ENCODE measurements at places on chromosomes 6 and 20.

DNA sequence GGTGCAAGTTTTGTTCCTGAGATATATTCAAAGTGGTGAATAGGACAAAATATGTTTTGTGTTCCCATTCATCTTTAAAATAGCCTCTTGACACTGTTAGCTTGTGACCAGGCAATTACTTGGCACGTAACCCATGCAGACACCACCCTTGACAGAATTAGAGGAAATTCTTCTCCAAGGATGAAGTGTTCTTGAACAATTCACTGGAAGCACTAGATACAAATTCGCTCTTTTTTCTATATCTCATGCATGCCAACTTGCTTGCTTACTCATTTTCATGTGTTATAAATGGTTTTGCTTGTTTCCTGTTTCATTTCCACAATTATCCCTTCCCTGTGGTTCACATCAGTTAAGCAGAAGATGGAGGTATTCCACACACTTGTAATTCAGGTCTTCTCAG lies 105.2 kb upstream of the MAN1A1 start:
- DNase-seq: no peak

DNA sequence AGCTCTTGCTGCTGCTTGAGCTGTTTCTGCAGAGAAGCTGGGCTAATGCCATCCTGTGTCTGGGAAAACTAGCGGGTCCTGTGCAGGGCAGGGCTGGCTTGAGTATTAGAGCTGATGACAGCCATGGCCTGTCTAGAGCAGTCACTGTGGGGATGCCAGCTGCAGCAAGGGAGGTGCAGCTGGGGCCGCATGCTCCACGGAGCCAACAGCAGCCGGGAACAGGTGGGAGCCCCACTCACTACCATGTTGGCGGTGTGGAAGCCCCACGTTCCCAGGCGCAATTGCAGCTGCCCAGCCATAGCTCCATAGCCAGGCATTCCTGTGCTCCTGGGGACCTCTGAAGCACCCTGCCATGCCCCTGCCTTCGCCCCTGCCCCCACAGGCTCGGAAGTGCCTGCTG lies 212.9 kb downstream of the TFAP2C start:
- DNase-seq: no peak

DNA sequence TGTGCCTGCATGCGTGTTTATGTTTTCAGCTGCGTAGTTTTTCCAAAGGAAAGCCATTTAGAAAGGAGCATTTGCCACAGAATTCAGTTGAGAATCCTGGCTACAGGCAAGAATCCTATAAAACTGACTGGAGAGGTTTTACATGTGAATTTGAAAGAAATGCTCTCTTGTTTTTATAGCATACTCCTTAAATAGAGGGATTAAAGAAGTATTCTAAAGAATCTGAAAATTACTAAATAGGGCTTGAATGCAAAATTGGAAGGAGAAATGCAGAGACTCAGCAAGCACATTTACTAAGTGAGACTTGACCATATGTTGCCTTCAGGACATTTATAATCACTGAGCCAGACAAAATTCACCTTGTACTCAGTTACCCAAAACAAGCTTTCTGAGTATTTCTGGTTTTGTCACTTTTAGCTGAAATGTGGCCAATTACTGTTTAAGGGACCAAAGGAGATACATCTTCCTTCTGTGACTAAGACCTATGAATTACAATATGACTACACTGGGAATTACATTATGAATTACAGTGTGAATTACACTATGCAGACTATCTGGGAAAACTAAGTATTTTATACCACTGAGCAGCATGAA lies 107.4 kb upstream of the ASCC3 start:
- DNase-seq: no peak

GRCh38 chr20:19929012-19929360 lies 88.2 kb upstream of the NAA20 start:
- no peak for DNase-seq

- no peak for DNase-seq
These were observed 3.2 kb downstream of the LEMD2 start for GRCh38 chr6:33785778-33786177.

DNA sequence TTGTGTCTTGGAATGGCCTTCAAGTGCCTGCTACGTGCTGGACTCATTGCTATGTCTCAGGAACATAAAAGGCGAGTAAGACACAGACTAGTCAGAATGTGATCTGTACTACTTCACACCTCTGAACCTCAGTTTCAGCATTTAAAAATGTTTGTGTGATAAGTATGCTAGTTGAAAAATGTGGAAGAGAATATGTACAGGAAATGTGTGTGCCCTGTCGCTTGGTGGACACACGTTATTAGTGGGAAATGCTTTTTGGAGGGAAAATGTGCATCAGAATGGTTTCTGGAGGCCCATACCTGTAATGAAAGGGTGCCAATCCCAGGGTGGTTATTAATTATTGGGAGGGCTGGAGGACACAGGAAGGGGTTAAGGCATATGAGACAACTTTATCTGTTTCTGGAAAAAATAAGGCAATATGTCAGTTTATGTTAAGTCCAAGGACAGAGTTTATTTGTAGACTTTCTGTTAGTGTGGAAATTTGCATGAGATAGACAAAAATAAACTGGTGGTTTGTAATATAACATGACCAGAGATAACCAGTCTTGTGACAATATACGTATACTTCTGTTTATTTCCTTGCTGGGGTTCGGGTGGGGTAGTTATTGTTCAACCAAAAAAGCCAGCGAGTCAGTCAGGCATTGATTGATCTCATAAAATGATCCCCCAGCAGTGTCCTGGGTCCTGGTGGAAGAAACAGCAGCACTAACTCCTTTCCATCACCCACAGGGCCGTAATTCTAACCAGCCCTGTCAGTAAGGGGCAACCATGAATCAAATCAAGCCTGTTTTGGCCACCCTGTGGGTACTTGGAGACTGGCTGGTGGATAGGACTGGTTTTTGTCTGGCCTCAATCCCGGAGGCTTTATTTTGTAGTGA lies 117.9 kb downstream of the JARID2 start:
- no peak for DNase-seq

GRCh38 chr6:78345882-78346281 lies 521.5 kb upstream of the IRAK1BP1 start:
- no peak for DNase-seq

GRCh38 chr20:62219992-62220665 lies at the start of gene HRH3:
Gene HRH3, minus strand, starts transcription at chr20:62220278. Its CDS starts 308 bp downstream, at chr20:62219970.
- peak; percentile 81 for DNase-seq

DNA sequence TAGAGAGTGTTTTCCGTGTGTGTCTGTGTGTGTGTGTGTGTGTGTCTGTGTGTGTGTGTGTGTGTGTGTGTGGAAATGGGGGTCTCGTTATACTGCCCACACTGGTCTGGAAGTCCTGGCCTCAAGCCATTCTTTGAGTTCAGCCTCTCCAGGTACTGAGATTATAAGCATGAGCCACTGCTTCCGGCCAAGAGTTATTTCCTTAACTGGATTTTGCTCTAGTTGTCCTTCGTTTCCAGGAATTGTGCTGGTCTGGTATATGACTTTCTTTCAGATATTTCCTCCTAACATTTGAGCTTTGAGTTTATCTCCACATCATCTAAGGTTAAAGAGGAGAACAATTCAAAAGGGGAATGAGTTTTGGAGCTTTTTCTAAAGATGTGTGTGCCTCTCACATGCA lies 124.8 kb downstream of the SH3BGRL2 start:
- no peak for DNase-seq

GRCh38 chr20:53030061-53030460 lies 57.9 kb downstream of the TSHZ2 start:
- no peak for DNase-seq

- DNase-seq: no peak
These were observed 1.1 kb downstream of the L3MBTL1 start for GRCh38 chr20:43508604-43509040.

DNA sequence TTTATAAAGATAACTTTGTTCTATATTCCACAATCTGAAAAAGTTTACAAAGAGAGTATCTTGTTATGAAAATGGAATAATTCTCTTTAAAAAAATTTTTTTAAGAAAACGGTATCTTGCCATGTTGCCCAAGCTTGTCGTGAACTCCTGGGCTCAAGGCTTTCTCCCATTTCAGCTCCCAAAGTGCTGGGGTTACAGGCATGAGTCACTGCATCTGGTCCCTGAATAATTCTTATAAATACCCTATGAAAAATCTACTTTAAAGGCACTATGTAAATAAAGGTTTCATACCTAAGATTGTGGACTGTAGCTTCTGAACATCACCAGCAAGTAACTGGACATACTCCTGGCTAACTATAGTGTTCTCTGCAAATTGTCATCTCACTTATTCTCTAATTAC lies 60.3 kb downstream of the SAMD3 start:
- no peak for DNase-seq

GRCh38 chr20:31605902-31606803 lies 1.1 kb downstream of the ID1 start:
- DNase-seq: no peak

GRCh38 chr6:163963205-163964120 lies 548.9 kb downstream of the QKI start:
- no peak for DNase-seq

GRCh38 chr6:140427842-140428241 lies 1053.4 kb upstream of the CITED2 start:
- DNase-seq: no peak

DNA sequence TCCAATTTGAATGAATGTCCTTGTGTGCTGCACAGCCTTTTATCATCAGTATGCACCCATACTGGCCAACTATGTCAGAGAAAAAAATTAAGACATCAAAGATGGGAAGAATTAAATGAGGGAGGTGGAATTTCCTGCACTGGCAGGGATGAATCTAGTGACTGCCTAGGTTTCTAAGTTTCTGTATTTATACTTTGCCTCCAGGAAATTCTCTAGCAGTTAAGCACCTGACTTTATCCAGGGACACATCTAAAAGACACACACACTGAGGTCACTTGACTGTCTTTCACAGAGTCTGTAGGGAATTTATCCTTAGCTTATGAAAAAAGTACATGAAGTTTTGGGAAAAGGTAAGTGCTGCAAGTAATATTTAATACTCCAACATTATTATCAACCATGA lies 636.5 kb upstream of the PTCHD4 start:
- no peak for DNase-seq

DNA sequence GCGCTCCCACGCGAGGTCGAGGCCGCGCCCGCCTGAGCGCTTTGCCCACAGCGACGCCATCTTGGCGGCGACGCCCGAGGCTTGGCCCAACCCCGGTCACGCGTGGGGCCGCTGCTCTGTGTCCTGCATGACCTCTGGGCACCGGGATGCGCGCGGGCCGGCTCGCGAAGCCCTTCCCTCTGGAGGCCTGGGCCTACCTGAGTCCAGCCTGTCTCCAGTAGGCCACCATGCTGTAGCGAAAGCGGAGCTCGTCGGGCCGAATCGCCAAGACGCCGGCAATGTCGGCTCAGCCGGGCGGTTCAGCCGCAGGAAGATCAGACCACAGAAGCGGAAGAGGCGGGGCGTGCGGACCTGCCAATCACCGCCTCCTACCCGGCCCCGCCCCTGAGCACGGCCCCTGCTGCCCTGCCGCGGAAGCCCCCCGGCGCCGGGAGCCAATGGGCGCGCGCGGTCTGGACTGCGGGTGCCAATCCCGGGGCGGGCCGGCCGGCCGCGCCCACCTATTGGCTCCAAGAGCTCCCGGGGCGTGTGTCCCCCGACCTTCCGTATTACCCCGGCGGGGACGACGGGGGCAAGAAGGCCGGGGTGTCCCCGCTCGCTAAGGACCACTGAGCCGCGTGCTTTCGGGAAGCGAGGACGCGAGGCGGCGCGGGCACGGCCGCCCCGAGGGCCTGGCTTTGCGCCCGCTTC lies at the start of gene ATP5F1E:
TSS of gene ATP5F1E (minus strand) at position 313 of the 690 bp plus-strand sequence. CDS start at position 229, 84 bp downstream.
- DNase-seq: peak; percentile 87

DNA sequence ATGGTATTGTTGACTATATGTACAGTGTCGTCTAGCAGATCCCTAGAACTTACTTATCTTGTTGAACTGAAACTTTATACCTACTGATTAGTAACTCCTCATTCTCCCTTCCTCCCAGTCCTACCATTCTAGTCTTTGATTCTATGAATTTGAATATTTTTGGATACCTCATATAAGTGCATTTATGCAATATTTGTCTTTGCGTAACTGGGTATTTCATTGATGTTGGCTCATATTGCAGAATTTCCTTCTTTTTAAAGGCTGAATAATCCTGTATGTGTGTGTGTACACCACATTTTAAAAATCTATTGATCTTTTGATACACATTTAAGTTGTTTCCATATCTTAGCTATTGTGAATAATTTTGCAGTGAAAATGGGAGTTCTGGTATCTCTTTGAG lies 119.9 kb downstream of the SOX4 start:
- no peak for DNase-seq

DNA sequence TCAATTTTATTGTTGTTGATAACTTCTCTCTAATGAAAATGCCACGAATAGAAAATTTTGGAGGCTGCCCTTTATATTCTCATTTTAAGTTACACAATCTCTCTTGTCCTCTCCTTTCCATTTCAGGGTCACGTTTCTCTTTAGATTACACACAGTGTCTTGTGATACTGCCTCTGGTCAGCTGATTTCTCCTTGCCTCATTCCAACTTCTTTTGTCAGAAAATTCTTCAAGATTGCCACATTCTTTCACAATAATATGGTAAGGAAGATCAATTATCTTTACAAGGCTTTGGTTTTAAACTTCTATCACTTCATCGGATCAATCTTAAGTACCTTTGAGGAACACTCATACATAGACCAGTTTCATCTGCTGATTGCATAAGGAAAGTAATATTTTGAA lies 370.3 kb downstream of the RFPL4B start:
- DNase-seq: no peak

GRCh38 chr20:58512808-58513552 lies 2.2 kb downstream of the APCDD1L start:
- no peak for DNase-seq

DNA sequence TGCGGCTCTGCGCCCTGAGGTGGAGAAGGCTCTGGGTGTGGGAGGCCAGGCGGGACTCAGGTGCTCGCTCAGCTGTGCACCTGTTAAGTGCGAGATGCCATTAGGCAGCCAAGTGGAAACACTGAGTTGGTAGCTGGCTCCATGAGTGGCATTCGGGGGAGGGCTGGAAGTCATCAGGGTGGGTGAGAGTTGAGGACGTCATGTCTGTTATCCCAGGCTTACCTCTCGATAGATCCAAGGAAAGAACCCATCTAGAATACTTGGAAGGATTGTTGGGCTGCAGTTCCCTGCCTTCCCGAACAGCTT lies 41.3 kb downstream of the TAF8 start:
- no peak for DNase-seq

GRCh38 chr6:135088281-135088680 lies 33.7 kb upstream of the HBS1L start:
- DNase-seq: no peak

- no peak for DNase-seq
These were observed 68.8 kb downstream of the CLIC5 start for GRCh38 chr6:45946887-45947286.

DNA sequence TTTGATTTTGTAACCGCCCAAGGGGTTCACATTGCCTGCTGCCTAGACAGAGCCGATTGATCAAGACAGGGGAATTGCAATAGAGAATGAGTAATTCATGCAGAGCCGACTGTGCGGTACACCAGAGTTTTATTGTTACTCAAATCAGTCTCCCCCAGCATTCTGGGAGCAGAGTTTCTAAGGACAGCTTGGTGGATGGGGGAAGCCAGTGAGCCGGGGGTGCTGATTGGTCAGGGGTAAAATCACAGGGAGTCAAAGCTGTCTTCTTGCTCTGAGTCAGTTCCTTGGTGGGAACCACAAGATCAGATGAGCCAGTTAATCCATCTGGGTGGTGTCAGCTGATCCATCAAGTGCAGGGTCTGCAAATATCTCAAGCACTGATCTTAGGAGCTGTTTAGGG lies 60.0 kb upstream of the EZR start:
- DNase-seq: no peak

GRCh38 chr20:10788877-10789276 lies 115.1 kb upstream of the JAG1 start:
- DNase-seq: no peak
